ENCODE measurements at places on chromosomes 1 and 21.

DNA sequence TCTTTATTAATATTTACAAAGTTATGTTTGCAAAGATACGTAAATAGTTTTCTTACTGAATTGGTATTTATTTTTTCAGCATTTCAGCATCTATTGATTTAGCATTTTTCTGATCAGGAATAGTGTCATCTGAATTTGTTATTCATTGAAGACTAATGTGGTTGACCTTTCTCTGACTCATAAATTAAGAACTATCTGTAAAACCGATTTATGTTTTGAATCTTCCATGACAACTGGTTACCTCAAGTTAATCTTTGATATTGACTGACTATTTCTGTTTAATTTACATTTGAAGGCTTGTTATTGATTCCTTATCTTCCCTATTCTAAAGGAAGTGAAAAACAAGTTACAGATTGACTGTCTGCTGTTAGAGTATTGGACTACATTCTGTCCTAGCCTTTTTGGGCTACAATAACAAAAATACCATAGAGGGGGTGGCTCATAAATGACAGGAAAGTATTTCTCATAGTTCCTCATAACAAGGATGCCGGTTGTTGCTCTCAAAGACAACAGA lies 1131.4 kb downstream of the PLA2G4A start:
- no peak for DNase-seq

DNA sequence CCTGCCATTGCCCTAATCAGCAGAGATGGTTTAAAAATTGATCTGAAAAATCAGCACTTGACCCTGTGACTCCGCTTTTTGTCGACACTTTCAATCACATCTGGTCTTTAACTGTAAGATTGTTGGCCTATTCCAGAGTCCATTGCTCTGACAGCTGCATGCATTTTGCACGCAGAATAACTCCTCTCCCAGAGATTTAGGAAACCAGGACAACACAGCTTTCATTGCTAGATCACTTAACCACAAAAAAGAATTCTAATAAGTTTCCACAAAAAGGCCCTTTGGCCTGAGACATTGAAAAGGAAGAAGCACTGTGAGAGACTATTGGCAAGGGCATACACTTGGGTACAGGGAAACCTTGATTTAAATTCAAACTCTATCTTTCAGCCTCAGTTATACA lies 373.1 kb downstream of the TGFB2 start:
- no peak for DNase-seq

DNA sequence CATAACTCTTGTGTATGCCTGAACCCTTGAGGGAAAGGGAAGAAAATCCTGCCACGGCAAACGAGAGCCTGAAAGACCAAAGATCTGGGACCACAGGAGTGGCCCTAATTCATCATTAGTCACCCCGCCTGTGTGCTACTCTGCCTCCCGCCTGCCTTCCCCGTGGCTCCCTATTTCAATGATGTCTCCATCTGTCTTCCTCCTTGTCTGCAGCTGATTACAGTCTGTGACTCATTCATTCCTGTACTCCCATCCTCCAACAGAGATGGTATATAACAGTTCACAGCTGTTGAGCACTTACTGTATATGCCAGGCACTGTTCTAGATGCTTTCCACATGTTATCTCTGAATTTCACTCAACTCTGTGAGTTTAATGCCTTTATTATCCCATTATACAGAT lies 96.6 kb downstream of the SEC16B start:
- no peak for DNase-seq

DNA sequence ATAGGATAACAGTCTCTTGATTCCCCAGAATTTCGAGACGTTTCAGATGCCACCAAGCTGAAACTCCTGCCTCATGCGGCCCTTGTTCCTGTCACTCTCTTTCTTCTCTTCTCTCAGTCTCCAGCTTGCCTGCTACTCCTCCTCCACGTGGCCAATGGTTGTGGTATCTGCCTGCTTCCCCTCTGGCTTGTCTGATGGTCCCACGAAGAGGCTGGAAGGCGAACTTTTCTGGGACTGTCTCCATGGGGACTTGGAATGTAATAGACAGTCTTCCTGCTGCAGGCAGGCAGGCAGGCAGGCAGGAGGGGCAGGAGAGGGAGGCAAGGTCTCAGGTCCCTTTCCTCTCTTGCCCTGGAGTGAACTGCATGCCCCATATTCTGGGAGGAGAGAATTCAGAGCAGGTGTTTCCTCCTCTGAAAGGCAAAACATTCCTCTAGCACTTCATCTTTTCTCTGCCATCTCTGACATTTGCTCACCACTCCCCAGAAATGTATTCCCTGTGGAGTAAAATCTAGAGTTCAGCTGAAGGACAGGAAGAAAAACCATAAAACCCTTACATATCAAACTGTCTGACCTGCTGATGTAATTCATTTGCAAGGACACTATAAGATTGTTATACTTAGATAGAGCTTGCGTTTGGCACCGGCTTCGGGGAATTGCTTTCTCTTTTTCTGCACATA lies 64.1 kb upstream of the GNG12 start:
- no peak for DNase-seq

DNA sequence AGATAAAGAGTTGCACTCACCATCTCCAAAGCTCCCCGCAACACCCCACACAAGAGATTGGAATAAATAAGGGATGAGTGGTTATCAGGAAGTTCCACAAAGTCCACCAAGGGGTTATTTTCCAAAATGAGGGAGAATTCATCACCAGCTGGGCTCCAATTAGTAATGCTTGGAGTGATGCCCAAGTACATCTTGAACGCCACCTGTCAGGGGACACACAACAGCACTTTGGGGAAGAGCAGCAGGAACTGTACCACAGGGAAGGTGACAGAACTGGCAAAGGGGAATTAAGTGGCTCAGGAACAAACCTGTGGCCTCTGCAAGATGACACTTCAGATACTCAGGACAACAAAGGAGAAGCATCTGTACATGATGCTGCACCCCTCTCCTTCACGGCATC lies 11.5 kb downstream of the TRAPPC3 start:
- no peak for DNase-seq

DNA sequence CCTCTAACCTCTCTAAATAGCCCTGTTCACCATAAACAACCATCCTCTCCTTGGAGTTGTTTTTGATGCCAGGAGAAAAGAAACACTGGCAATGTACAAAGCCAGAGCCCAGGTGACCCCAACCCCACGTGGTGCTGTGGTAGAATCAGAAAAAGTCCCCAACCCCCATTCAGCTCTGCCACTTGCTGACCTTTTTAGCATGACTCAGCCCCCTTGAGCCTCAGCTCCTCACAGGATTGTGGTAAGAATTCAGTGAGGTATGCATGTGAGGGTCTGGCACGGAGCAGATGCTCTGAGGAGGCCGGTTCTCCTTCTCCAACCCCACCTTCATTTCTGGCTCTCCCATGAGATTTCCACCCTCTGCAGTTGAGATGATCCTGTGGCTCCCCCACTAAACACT lies 11.1 kb upstream of the CHI3L1 start:
- DNase-seq: no peak

- no peak for DNase-seq
These were observed 258.3 kb upstream of the CAMK1G start for GRCh38 chr1:209324901-209325871.

GRCh38 chr1:226626577-226626956 lies 78.0 kb downstream of the STUM start:
- peak; percentile 56 for DNase-seq

- DNase-seq: no peak
These were observed 11.8 kb upstream of the ZFP69B start for GRCh38 chr1:40438391-40439015.

DNA sequence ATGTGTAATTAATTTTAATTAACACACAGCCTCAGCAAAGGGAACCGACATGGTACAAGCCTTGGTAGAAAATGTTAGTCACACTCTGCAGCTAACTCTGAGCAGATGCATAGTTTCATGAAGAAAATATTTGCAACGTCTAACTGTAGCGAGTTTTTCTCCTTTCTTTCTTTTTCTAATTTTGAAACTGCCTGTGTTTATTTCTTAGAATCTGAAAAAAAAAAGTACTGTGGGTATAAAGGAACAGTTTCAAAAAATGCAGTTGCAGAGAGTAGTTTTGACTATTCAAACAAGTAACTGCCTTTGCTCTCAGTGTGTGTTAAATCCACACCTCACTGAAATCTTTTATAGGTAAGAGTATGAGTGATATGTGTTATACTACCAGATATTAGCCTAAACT lies 149.9 kb upstream of the C1orf105 start:
- DNase-seq: no peak

DNA sequence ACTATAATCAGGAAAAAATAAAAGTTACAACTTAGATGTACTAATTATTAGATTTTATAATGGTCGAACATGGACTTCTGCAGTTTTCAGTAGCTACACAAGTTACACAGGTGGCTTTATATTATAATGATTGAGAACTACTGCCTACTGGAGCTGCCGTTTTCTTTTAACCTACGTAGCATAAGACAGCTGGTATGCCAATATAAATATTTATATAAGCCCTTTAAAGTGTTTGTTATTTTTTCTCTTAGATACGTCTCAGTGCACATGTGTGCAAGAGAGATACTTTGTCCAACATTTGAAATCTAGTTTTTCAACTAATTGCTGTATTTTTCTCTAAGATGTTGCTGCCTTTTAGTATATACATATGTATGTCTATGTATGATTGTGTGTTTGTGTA lies 42.4 kb downstream of the PDC start:
- no peak for DNase-seq

- DNase-seq: no peak
These were observed 16.1 kb upstream of the PSMD4 start for GRCh38 chr1:151238467-151238739.

- DNase-seq: no peak
These were observed 189.4 kb downstream of the NCAM2 start for GRCh38 chr21:21187579-21187978.

- no peak for DNase-seq
These were observed 257.2 kb upstream of the AJAP1 start for GRCh38 chr1:4397196-4397595.

DNA sequence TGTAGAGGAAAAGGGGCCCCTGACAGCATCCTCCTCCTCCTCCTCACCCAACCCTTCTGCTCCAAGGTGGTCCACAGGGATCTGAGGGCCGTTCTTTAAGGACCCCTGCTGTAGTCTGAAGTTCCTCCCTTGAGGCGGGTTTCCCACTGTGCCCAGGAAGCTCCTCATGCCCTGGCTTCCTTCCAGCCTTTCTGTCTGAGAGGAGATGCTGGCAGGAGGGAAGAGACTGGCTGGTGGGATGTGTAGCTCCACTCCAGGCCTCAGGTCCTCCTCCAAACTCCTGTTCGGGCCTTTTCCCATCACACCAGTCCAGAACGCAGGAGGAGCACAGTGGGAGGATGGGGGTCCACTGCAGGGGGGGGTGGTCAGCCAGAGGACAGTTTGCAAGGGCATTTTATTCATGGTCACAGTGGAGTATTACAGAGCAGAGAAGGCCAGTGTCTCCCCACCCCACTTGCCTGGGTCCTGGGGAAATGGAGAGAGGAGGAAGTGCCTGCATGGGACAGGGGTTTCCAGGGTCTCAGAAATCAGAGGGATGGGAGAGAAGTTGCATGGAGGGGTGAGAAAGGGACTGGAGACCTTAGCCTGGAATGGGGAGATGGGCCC lies 7.8 kb downstream of the ETV3L start:
- no peak for DNase-seq

DNA sequence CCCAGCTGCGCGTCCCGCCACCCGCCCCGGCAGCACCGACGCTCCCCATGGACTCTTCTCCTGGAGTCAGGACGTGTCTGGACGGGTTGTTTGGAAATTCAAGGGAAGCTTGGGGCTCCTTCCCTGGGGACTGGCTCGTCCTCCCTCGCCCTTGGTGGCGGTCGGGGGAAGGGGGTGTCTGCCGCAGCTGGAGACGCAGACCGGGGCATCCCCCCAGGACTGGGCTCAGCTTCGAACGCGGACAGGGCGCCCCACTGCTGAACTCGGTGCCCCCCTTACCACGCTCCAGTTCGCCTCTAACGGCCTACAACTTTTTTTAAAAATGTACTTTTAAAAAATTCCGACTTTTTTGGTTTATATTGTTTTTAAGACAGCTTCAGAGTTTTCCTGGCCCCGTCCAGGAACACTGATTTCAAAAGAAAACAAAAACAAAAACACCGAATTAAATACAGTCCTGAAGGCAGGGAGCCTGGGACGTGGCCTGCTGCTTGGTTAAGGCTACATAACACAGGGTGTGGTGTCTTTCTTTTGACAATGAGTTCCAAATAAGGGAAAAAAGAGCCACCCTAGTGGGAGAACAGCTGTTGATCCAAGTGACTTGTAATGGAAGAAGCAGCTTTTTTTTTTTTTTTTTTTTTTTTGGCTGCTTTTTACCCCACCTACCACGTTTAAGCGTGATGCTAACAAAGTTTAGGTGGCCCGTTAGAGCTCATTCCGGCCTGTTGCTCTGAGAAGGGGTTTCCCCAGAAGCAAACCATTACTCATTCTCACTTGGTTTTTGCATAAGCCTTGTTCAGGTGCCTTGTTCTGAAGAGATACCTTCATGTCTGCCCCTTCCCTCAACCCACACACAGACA lies 862 bp upstream of the DIPK1A start:
- peak; percentile 47 for DNase-seq

DNA sequence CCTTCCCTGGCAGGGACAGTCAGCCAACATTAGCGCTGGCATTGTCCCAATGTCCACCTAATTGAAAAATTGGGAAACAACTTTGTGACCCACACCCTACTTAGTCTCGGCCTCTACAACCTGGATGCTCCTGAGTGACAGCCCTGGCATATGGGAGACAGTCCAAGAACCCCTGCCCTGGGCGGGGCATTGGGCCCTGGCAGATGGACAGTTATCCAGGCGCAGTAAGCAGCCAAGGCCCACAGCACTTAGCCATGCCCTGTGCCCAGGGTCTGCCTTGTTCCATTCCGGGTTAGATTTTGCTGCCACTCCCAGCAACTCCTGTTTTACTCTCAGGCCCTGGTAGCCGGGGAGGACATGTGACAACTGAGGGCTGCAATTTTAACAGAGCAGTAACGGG lies 50.3 kb downstream of the NFASC start:
- DNase-seq: no peak

DNA sequence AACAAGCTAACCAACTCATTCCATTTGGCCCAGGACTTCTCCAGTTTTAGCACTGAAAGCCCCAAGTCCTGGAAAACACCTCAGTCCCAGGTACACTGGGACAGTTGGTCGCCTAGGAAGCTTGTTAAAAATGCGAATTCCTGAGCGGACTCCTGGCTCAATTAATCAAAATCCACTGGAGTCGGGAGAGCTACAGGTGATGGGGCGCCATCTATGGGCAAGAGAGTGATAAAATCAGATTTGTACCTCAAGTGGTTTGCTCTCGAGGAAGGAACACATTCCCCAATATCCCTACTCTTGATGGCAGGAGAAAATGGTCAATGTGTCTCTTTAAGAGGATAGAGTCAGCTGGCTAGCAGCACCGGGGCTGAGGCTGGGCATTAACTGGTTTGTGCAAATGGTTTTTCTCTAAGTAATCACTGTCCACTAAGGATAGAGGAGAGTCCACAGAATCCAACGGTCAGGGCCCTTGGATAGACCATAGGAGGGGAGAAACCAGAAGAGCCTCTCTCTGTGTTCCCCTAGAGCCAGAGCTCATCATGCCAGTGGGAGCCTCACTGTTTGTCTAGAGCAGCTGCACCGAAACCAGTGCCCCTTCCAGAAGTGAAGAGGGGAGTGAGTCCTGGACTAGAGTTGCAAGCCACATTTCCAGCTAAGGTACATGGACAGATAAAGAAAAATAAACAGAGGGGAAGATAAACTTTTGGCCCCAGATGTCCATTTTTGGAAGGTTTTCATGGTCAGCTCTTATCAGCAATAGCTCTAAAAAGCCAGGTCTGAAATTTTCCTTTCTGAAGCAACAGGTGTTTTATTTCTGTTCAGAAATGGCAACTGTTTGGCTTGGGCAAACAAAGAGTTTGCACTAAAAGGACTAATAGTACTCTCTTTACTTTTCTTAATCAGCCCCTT lies 148.5 kb downstream of the TENT5C start:
- DNase-seq: peak; percentile 8
